ENCODE measurements at places on chromosomes 5 and 9.

DNA sequence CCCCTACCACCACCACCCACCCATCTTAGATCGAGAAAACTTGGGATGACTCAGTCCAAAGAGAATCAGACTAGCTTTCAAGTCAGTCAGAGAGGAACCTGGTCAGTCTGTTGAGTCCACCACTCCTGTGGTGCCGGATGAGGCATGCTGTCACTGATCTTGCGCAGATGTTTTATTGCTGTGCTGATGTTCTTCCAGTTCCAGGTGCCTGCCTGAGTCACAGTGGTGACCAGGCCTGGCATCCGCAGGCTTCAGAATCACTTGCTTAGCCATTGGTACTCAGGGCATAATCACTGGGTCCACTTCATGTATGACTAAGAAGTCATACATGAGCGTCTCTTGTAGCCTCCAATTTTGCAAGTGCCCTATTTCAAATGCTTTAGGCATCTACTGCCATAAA, 114.1 kb downstream of the MUSK start:
- DNase-seq, result no peak

DNA sequence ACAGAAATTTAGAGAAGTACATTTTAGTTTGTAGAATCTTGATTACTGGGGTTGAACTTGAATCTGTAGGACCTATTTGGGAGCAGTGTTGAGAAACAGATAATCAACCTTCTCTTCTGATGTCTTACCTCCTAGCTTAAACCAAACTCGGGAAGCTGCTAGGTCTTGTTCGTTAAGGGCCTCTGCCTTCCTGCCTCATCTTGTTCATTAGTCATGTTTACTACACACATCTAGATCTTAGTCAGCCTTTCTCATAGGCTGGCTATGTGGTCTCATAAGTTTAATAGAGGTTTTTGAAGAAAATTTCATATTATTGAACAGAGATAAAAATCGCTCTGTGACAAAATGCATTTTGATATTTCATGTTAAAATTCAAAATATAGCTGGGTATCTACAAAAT, 331.0 kb upstream of the EDIL3 start:
- no peak for DNase-seq

- peak; percentile 7 for DNase-seq
Measured at GRCh38 chr5:102762562-102763227, 7.6 kb downstream of the PAM start.

DNA sequence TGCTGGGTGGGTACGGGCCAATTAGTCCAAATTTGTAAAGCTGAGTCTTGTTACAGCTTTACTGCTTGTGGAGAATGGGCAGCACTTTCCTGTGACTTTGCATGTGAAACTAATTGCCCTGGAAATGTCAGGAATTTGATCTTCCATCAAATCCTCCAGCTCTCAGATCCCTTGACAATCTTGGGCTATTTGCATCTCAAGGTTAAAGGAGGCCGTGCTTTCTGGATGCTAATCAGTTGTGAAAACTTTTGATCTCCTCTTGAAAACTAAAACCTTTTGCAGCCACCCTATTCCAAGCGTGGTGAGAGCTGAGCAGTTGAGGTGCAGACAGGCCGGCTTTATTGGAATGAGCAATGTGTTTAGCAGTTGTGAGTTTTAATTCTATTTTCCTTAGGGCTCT, 68.0 kb upstream of the CLINT1 start:
- DNase-seq, result no peak

- no peak for DNase-seq
Measured at GRCh38 chr9:128610897-128611296, 45.8 kb downstream of the DYNC2I2 start.

DNA sequence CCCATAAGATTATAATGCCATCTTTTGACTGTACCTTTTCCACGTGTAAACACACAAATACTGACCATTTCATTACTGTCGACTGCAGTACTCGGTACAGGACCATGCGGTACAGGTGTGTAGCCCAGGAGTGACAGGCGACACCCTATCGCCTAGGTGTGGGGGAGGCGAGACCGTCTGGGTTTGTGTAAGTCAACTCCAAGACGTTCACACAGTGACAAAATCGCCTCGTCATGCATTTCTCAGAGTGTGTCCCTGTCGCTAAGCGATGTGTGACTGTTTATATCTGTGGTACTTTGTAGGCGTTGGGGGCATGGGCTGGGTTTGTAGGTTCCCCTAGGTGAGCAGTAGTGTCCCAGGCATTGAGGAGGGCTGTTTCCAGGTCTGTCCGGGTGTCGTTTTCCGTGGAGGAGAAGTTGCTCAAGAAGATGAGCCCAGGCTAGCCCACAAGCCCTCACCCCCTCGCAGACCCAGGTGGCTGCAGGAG, 20.3 kb downstream of the NEK6 start:
- DNase-seq, result no peak

- no peak for DNase-seq
Measured at GRCh38 chr5:1776831-1777230, 22.8 kb downstream of the MRPL36 start.

DNA sequence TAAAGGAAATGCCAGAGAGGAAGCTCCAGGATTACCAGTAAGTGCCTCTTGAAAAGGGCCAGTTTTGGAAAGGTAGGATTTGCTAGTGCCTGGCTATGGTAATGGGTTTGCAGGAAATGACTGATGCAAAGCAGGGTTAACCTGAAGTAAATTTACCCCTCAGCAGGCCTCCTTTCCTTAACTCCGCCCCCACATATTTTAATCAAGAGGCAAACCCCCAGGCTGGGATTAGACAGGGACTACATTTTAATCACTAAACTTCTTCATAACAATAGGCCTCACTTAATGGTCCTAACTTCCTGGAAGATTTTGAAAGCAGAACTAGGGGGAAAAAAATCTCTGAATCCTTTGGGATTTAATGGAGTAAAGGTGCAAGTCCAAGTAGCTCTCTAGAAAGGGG, 10.2 kb upstream of the SLC1A3 start:
- no peak for DNase-seq

DNA sequence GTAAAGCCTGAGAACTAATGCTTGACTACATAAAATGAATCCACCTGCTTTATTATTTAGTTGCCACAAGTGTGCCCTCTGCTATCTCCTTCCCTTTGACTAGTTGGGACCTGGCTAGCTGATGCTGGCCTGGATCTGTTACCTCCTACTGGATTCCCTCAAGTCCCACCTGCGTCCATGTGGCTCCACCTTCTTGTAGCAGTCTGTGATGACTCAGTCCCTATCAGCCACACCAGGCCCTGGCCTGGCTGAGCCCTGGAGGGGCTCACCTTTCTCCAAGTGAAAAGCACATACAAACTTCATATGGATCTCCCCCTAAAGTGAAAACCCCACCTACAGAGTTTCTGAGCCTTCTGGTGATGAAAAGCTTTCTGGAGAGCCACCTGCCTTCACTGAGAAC, 611.4 kb downstream of the SEMA5A start:
- no peak for DNase-seq

DNA sequence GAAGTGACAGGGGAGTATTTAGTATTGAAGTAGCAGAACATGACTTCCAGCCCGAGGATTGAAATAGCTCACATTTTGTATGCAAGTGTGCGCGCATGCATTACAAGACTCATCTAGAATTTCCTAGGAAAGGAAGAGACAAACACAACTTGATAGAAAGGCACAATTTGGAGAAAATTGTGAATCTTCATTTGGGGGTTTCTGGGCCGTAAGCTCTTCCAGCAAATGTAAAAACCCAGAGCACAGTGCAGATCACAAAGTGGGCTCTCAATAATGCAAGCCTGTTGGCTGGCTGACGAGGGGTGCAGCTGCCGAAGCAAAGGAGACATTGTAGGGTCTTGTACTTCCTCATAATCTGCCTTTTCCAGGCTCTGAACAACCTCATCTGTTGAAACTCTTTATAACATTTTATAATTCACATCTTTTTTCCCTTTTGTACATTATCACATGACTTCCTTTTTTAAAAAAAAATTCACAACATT, 109.0 kb downstream of the BAAT start:
- DNase-seq, result no peak

DNA sequence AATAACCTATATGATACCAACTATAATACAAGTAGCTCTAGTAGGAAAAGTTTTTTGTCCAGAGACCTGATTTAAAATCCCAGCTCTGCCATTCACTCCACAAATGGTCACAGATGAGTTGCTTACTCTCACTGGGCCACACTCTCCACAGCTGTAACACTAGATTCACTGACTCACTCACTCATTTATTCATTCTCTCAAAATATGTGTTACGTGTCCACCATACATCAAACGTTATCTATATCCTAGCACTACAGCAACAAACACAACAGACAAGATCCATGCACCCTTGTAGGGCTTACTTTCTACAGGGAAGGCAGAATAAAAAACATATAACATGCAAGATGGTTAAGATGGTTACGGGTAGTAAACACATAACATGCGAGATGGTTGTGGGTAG, 146.3 kb downstream of the CDK5RAP2 start:
- DNase-seq, result no peak

DNA sequence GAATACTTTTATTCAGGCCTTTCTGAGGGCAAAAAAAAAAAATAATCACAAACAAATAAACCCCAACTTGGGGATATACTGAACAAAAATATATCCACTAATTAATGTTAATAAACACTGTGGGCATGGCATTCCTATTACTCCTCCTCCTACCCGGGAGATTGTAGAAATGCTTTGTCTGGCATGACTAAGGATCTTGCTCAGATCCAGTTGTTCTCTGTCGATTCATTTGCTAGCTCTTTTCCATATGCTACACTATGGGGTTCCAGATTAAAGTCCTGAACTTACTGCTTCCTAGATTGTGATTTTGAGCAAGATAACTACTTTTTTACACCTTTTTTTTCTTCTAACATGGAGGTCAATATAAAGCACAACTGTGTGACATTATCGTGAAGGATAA, 102.2 kb upstream of the PRR16 start:
- no peak for DNase-seq

DNA sequence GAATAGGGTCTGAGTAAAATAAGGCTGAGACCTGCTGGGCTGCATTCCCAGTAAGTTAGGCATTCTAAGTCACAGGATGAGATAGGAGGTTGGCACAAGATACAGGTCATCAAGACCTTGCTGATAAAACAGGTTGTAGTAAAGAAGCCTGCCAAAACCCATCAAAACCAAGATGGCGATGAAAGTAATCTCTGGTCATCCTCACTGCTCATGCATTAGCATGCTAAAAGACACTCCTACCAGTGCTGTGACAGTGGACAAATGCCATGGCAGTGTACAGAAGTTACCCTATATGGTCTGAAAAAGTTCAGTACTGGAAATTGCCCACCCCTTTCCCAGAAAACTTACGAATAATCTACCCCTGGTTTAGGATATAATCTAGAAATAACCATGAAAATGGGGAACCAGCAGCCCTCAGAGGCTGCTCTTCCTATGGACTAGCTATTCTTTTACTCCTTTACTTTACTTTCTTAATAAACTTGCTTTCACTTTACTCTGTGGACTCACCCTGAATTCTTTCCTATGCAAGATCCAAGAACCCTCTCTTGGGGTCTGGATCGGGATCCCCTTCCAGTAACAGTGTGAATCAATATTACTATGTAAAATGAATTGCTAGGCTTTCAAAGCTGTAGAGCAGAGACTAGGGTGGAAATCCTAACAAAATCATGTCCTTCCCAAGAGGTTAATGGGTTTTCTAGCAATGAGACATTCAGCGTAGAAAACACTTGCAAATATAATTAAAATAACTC, 257.8 kb downstream of the KIAA0825 start:
- DNase-seq, result no peak

DNA sequence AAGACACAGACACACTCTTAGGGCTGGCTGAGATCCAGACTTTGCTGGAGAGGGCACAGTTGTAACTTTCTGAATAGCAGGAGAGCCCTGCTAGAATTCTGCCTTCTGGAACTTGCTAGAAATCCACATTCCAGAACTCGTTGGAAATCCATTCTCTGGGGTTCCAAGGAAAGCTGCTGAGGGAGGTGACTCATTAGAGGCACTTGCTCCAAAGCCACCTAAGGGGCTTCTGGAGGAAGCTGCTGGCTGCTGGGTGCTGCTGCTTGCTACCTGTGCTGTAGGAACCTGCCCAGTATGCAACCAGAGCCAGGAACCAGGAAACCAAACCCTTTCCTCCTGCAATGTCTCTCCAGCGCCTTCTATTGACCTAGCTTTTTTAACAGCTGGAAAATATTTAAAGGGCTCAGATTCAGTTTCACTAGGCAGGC, 4.1 kb upstream of the TLE4 start:
- DNase-seq, result peak; percentile 30

DNA sequence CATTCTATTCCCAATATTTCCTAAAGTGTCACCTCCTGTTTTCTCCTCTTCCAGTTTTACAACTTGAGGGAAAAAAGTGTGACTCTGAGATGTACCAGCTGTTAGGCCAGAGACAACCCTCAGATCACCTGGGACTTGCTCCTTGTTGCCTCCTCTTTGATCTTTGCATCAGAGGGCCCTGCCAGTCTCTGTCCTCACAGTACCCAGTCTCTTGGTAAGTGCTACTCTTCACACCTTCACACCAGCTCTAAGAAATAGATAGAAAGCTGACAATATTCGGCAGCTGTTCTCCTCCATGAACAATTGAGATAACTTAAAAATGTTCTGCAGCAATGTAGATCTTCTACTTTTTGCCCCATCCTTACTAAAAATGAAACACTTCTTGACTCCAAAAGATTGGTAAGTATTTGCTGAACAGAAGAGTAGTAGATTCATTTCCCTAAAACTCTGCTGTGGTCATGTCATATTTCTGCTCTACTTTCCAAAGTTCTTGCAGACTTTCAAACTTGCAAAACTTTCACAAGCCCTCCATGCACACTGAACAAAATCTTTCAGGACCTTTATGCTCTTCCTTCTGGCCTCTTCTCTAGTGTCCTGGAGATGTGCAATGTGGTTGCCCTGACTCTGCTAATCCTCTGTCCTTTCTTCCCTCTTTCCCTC, 188.6 kb downstream of the SNX18 start:
- no peak for DNase-seq

DNA sequence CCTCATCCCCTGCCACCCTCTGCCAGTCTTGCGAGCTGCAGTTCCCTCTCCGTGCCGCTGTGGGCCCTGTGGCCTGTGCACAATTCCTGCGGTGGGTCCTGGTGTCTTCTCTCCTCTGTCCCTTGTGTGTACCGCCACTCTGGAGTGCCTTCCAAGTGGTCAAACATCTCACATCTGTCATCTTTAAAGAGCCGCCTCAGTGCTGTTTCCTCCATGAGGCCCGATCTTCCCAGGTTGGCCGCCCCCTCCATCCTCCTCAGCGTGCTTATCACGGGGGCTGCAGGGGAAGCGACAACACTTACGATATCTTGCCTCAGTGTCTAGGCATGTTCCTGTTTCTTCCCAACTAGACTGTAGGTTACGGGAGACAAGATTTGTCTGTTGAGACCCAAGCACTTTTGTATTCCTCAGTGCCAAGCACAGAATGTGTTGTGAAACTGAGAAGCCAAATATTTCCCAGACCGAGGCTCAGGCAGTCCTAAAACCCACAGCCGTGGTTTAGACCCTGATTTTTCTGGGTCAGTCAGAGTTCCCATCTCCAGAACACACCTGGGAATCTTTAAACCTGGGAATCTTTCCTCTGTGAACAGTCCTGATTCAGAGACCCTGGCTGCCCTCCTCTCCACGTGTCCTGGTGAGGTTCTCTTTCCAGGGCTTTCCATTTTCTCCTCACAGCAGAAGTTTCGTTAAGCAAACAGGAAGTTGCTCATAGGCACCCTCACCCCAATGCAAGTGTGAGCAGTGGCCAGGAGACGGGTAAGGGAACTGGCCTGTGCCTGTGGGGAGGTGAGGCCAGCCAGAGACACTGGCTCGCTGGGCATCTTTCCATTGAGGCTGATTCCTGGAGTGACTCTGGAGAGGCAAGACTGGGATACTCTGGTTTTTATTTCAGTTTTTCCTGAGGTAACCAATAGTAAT, 28.8 kb downstream of the SLC46A2 start:
- peak; percentile 13 for DNase-seq

GRCh38 chr5:130992621-130993020, 172.4 kb downstream of the HINT1 start:
- peak; percentile 44 for DNase-seq

Measured in fibroblast of skin of right biceps (primary cell).